Subcutaneous preadipocyte (primary cell): ENCODE measurements at places on chromosomes 5 and 9. TPM values are rescaled to one million over a fixed set of nuclear protein-coding genes. Genes with fewer than 3 reads are reported as not detected.

Gene SPINK1
- total RNA-seq = not detected in 2 replicates

Gene LRRC19
- total RNA-seq = not detected in 2 replicates

Gene TRPM6
- total RNA-seq = under 0.01 and 0.20 TPM in 2 replicates

Gene ACSL6
- not detected in 2 replicates for total RNA-seq

Gene PAX5
- total RNA-seq = not detected in 2 replicates

Gene CBY3
- not detected in 2 replicates for total RNA-seq

Gene ORM2
- not detected in 2 replicates for total RNA-seq

Gene PPP2CA
- 37.1 and 52.0 TPM in 2 replicates for total RNA-seq

Gene PRSS3
- total RNA-seq = 5.1 and 26.6 TPM in 2 replicates

Gene HSPA4
- 117 and 148 TPM in 2 replicates for total RNA-seq

Gene INSL6
- total RNA-seq = not detected in 2 replicates

Gene IER5L
- 39.5 and 47.0 TPM in 2 replicates for total RNA-seq
